Upper lobe of left lung (tissue), 6 donors: ENCODE measurements at places on chromosomes 2 and 18.
A peak's percentile ranks its signal among the peaks of the same experiment; 100 is the strongest.

DNA sequence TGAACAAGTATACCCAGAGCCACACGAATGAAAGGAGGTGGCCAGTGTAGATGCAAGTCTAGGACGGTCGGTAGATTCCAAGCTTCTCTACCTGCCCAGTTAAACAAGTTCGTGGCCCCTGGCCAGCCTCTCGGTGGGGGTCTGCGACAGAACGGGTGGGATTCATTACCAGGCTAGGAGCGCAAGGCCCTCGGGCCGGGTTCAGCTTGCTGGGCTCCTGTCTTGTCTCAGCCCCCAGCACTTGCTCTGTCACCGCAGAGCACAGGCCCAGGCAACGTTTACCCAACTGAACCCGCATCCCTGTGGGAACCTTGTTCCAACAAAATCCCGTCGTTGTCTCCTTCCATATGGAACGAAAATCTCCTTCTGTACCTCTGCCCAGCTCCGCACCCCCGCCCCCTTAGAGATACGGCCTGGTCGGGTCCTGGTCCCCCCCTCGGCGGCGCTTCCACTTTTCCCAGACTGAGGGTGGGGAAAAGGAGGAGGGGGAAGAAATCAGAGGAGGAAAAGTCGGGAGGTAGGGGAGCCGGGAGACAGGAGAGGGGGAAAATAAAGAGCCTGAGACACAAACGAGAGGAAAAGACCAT, 1.9 kb upstream of the EMX1 start:
- DNase-seq = peak; percentile 12

DNA sequence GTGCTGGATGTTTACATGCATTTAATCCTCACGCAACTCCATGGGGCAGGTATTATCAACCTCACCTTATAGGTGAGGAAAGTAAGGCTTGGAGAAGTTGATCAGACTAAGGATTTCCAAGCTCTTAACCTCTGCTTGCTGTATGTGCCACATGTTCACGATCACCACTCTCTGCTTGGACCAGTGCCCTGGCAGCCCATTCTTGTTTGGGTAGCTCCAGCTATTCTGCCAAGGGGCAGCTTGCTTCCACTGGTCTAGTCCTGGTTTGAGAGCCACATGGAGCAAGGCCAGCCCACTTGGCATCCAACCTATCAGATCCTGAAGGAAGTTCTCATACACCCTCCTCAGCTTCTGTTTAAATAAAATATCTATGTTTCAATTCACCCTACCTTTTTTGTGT, 14.3 kb downstream of the PLB1 start:
- no peak for DNase-seq

- no peak for DNase-seq
Measured at GRCh38 chr2:140586379-140586778, 1544.4 kb downstream of the LRP1B start.

DNA sequence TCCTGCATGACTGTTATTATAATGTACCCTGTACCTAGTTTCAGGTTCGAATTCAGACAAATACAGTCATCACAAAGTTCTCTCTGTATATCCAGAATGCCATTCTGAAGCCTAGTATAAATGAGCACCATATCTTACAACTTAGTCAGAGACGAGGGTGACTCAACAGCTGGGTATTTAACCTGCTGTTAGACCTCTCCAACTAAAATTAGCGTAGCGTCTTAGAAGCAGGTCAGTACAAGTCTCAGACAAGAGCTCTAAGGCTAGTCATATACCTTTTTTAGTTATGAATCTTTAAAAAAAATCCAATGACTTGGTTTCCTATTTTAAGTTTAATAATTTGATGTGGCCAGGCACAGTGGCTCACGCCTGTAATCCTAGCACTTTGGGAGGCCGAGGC, 74.1 kb downstream of the CABYR start:
- DNase-seq = no peak

- DNase-seq = peak; percentile 85
Measured at GRCh38 chr2:112794131-112794733, 9.9 kb upstream of the IL1A start.

GRCh38 chr2:15640261-15640711, 48.6 kb downstream of the DDX1 start:
- no peak for DNase-seq

DNA sequence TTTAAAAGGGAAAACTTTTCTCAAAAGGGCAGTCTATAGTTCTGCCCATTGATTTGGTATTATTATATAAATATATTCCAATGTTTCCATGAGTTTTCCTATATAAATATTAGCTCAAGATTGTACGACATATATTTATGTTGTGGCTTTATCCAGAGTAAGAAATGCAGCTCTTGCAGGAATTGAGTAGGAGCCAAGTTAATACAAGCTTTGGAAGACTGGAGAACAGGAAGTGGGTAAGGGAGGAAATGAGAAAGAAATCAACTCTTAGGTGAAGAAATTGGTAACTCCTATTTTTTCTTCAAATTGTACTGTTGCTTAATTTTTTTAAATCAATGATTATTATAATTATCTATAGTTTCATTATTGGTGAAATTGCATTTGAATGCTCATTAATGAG, 105.4 kb upstream of the FAM117B start:
- no peak for DNase-seq

- no peak for DNase-seq
Measured at GRCh38 chr18:13440277-13441248, 222.0 kb downstream of the LDLRAD4 start.
